Left lung (tissue), 14 donors: ENCODE measurements at places on chromosomes 11 and 22. TPM values are rescaled to one million over a fixed set of nuclear protein-coding genes. Genes with fewer than 3 reads are reported as not detected.

The CAPN1 gene
- 232 TPM for total RNA-seq

The SOX6 gene
- 4.7 TPM for total RNA-seq

The PNPLA5 gene
- total RNA-seq = not detected

The RTN4R gene
- total RNA-seq = 10.9 TPM

The SLC22A6 gene
- not detected for total RNA-seq

The SLC6A5 gene
- not detected for total RNA-seq

The PLAAT2 gene
- total RNA-seq = 6.0 TPM

The OR51I1 gene
- total RNA-seq = not detected
